ENCODE measurements at places on chromosomes 3 and 15.

DNA sequence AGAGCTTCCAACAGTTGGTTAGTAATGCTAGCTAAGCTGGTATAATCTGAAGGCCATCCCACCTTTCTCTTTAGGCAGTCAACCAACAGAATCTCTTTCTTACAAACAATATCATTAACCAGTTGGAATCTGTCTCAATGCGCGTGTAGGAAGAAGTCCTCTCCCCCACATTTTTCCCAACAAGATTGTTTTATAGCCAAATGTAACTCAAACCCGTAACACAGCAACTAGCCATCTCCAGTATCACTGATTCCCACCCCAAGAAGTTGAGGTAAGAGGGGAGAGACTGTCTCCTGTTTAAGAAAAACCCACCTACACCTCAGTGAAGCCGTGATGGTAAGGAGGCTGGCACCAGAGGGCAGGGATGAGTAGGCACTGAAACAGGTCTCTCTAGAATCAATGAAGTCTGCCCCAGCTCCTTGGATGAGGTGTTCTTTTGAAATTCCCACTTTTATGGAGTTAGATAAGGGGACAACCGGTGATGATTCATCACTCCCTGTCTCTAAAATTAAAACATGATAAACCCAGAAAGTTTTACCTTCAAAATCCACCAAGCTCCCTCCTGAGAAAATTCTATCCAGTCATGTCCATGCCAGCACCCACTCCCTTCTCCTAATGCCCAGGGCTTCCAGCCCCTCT, 30.9 kb downstream of the CDC25A start:
- DNase-seq: no peak

GRCh38 chr15:101031213-101031612, 112.1 kb downstream of the LRRK1 start:
- no peak for DNase-seq

GRCh38 chr15:70588613-70589012, 174.7 kb downstream of the UACA start:
- DNase-seq: no peak

DNA sequence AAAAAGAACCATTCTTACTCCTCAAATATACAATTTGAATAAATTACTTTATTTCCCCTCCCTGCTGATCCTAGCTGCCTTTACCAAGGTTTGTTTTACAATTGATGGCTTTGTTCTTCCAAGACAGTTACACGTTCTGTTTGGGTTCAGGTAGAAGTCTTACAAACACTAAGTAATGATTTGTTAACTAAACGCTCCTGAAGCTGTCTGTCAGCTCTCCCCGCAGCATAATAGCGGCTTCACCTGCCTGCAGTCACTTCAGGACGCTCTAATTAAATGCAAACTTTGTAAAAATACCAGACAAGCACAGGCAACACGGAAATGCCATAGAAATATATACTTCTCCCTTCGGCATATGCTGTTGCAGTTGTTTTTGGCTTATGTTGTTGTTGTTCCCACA, 176.4 kb upstream of the MDFIC2 start:
- DNase-seq: no peak

GRCh38 chr3:30843877-30844276, 50.6 kb downstream of the GADL1 start:
- no peak for DNase-seq

- no peak for DNase-seq
Measured at GRCh38 chr3:171978390-171978789, 61.0 kb upstream of the FNDC3B start.

GRCh38 chr3:30685267-30685667, 78.9 kb downstream of the TGFBR2 start:
- DNase-seq: no peak

DNA sequence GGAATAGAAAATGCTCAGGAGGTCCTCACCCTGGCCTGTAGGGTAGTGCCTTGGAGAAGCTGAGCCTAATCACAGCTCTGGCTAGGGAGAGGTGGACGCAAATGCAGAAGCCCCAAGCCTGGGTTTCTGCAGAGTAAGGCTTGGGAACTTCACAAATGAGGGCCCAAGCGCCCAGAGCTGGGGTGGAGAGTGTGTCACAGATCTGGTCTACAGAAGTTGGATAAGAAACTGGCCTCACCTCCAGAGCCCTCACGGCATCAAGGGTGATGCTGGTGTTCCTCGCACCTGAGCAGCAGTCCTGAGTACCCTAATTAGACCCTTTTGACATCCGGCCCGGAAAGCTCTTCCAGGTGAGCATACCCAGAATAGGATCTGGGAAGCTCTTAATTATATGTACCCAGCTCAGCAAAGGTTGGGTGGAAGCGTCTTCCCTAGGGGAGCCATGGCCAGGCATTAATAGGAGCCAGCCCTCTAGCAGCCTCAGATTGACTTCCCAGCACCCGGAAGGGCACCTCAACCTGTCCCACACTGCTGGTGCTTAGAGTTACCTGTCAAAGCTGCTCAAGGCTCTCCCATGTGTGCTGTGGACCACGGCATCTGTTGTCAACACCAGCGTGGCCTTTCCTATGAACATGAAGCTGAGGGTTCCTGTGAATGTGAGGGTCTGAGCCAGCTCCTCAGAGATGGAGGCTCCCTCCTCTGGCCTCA, 31.8 kb downstream of the RBM5 start:
- DNase-seq: no peak

Data from NCI-H1436 (cell line).